NCI-H345 (cell line): ENCODE measurements at places on chromosomes 12 and 14.

- no peak for DNase-seq
These were observed 336.8 kb upstream of the TMTC1 start for GRCh38 chr12:30120522-30120921.

- DNase-seq, result no peak
These were observed 6.5 kb downstream of the KRT5 start for GRCh38 chr12:52513736-52514135.

GRCh38 chr12:62301799-62302133, 41.6 kb downstream of the USP15 start:
- no peak for DNase-seq

DNA sequence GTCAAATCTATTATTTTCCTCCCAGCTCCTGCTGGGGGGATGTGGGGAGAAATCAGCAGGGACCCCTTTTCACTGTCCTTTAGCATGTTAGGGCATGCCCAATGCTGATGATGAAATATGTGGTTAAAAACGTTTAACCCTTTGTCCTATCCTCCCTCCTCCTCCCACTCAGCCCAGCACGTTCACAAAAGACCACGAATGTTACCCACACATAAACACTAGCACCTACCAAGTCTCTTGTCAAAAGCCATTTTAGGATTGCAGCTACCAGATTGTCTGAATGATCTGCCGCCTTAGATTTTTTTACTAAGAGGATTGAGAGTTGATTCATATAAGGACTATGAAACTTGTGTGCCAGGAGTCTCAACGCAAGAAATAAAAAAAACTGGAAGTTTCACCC, 70.4 kb downstream of the TBK1 start:
- DNase-seq, result peak; percentile 48

GRCh38 chr12:89250636-89251035, 101.7 kb downstream of the DUSP6 start:
- DNase-seq, result no peak

- no peak for DNase-seq
These were observed 411.6 kb upstream of the FBXO33 start for GRCh38 chr14:39843881-39844280.
